ENCODE measurements at places on chromosomes 12 and 14. TPM values are rescaled to one million over a fixed set of nuclear protein-coding genes. Genes with fewer than 3 reads are reported as not detected.
A peak's percentile ranks its signal among the peaks of the same experiment; 100 is the strongest.

- DNase-seq = no peak
Observed at GRCh38 chr12:51860986-51861385, 12.5 kb upstream of the FIGNL2 start.

DNA sequence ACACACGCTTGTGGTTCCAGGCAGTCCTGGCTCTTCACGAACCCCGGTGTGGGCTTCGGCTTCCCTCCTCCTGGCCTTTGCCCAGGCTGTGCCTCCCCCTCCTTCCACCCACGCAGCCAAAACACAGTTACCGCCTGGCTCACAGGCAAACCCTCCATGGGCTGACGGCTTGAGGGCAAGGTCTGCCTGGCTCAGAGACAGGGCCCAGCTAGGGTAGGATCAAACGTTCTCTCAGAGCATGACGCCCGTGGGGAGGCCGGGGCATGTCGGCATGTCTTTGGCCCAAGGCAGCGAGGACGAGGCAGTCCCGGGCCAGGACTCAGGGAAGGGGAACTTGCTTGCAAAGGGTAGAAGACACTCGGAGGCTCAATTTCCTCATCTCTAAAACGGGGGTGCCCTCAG lies 2.1 kb downstream of the SLC25A47 start:
- DNase-seq = no peak

- no peak for DNase-seq
Observed at GRCh38 chr14:55097881-55098560, 31.0 kb upstream of the LGALS3 start.

GRCh38 chr12:132484891-132485441 lies 5.0 kb upstream of the FBRSL1 start:
- no peak for DNase-seq

DNA sequence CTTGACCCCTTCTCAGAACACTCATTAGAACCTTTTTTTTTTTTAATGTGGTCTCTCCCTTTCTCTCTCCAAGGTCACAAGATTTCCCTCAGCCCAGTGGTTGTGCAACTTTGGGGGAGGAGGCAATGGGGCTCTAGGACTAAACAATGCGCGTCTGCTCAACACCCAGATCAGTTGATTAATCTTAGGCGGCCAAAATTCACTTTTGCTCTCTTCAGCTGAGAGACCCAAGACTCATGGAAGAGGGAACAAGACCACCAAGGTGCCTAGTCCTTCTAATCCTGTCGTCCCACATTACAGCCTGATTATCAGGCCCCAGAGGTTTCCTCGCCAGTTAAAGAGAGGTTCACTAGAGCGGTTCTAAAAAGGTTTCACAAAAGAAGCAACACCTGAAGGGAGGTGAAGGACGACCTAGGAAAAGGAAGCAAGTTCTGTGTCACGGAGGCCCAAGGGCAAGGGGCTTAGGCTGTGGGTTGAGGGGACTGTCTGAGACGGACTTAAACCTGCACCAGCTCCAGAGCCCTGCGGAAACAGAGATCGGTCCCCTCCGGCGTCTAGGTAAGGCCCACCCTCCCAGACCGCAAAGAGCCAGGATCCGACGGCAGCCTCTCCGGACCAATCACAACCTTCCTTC lies 824 bp upstream of the TARBP2 start:
- DNase-seq = peak; percentile 83

- DNase-seq = no peak
Observed at GRCh38 chr12:25286837-25287236, 36.1 kb upstream of the KRAS start.

- DNase-seq = no peak
Observed at GRCh38 chr14:81133400-81133799, 87.4 kb downstream of the GTF2A1 start.

GRCh38 chr14:58280954-58281787 lies 17.2 kb upstream of the ARID4A start:
- DNase-seq = peak; percentile 60

DNA sequence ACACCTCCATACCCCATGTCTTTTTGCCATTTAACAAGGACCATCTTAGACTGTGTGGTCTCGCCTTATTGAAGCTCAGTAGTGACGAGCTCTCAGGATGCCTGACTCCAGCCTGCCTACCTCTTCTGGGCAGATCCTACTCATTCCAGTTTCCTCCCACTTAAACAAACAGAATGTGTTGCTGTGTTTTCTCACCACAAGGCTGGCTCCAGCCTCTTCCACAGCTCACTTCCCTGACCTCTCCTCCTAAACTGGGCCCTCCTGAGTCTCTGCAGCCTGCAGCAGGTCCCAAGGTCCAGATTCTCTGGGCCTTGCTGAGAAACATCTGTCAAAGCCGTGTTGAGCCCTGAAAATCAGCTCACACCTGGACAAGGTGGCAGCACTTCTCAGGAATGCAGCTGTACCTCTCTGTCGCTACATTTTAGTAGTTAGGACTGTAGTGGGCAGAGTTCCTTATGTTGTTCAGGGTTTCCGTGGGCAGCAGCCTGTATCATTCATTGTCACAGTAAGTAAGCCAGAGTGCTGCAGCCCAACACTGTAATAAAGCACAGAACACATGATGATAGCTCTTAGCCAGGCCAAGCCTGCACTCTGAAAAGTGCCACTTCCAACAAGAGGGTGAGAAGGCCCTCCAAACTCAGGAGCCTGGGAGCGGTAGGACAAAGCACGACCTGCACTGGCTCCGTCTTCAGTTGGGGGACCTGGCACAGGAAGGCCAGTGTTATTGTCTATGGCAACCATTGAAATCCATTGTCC lies 68.5 kb downstream of the NKX2-1 start:
- DNase-seq = no peak

CLEC9A gene
- not detected for total RNA-seq

GZMH gene
- not detected for total RNA-seq

KRT83 gene
- 34.7 TPM for total RNA-seq

RCOR1 gene
- 20.1 TPM for total RNA-seq
